ENCODE measurements at places on chromosomes 2 and 18. TPM values are rescaled to one million over a fixed set of nuclear protein-coding genes. Genes with fewer than 3 reads are reported as not detected.

The LRRC30 gene
- total RNA-seq: not detected

The CYBRD1 gene
- 22.3 TPM for total RNA-seq

The CCBE1 gene
- total RNA-seq: 9.2 TPM

The ACSL3 gene
- 89.9 TPM for total RNA-seq

The TMEM163 gene
- not detected for total RNA-seq

The RABL2A gene
- 4.7 TPM for total RNA-seq

The GPR35 gene
- not detected for total RNA-seq

The RAB12 gene
- 53.6 TPM for total RNA-seq

The TTR gene
- total RNA-seq: not detected

The ENOSF1 gene
- total RNA-seq: 20.1 TPM

The TUBA3E gene
- not detected for total RNA-seq

The POTEJ gene
- total RNA-seq: not detected

The SERPINB13 gene
- total RNA-seq: 8.0 TPM

The STK11IP gene
- 18.6 TPM for total RNA-seq

The CPS1 gene
- 14.5 TPM for total RNA-seq

The CHST10 gene
- 5.6 TPM for total RNA-seq

The SLC16A14 gene
- 0.34 TPM for total RNA-seq

The EFR3B gene
- 0.55 TPM for total RNA-seq

The CDKL4 gene
- total RNA-seq: not detected

The DUSP2 gene
- 14.2 TPM for total RNA-seq

The MAP3K2 gene
- total RNA-seq: 22.3 TPM

The METTL4 gene
- total RNA-seq: 5.0 TPM

The NLRC4 gene
- total RNA-seq: not detected

The ANKRD62 gene
- total RNA-seq: not detected

The CEP68 gene
- total RNA-seq: 4.6 TPM

The TBC1D8 gene
- total RNA-seq: 20.0 TPM
